ENCODE measurements at places on chromosomes 2 and 18. TPM values are rescaled to one million over a fixed set of nuclear protein-coding genes. Genes with fewer than 3 reads are reported as not detected.

Gene C1D
- total RNA-seq = 26.5 TPM

Gene SLC30A3
- total RNA-seq = not detected

Gene ERFE
- total RNA-seq = 0.75 TPM

Gene GPAT2
- total RNA-seq = 2.8 TPM

Gene CDCA7
- total RNA-seq = 46.0 TPM

Gene GPD2
- 55.8 TPM for total RNA-seq
